ENCODE measurements at places on chromosomes 7 and 10. TPM values are rescaled to one million over a fixed set of nuclear protein-coding genes. Genes with fewer than 3 reads are reported as not detected.

Gene DOCK4
- total RNA-seq = 30.3 TPM

Gene SH2D4B
- not detected for total RNA-seq

Gene ASB15
- total RNA-seq = not detected

Gene TACC2
- 7.6 TPM for total RNA-seq

Gene NPC1L1
- under 0.01 TPM for total RNA-seq

Gene ACADSB
- total RNA-seq = 5.6 TPM

Gene MOGAT3
- total RNA-seq = not detected

Gene TFR2
- not detected for total RNA-seq

Gene SFTPA1
- not detected for total RNA-seq

Gene LIPN
- total RNA-seq = not detected

Gene APBB1IP
- total RNA-seq = 3.1 TPM

Gene CUZD1
- total RNA-seq = 0.50 TPM

Gene INMT
- total RNA-seq = 75.8 TPM

Gene PROSER2
- 1.8 TPM for total RNA-seq

Gene BAIAP2L1
- total RNA-seq = 5.3 TPM

Gene MYL10
- total RNA-seq = not detected

Gene NAT16
- total RNA-seq = not detected

Gene C10orf105
- total RNA-seq = under 0.01 TPM

Gene PNLIP
- total RNA-seq = not detected

Gene GIMAP6
- under 0.01 TPM for total RNA-seq

Gene TEX47
- not detected for total RNA-seq
